NK-92 treated with Interleukin-12 subunit alpha and Interleukin-12 subunit beta, amount 100 ng/mL, for 24 hours (cell line): ENCODE measurements at places on chromosomes 2 and 18.

GRCh38 chr2:220377482-220378155 is 750.2 kb downstream of the SLC4A3 start:
- DNase-seq: no peak

DNA sequence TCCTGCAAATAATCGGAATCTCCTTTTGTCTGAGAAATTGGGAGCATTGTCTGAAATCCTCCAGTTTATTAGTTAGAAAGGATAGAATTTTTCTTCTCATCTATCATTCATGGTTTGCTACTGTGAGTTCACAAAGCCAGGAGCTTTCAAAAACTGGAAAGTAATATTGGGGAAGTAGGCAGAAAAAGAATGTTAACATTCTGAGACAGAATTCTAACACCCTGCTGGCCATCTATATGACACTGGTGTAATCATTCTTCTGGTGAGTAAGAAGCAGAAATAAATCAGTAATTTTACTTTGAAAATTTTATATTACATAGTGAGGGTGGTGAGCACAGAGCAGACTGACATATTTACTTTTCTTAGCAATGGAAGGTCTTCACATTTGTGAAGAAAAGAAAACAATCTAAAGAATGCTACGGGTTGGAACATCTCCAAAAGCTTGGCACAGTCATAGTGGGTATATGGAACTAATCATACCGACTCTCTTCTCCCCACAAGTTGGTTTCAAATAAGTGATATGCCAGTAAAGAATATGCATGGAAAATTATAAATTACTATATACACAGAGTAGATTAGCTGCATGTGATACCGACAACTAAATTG is 344.9 kb downstream of the LPIN1 start:
- no peak for DNase-seq

- DNase-seq: no peak
Observed at GRCh38 chr2:77469106-77469505, 53.1 kb downstream of the LRRTM4 start.

- no peak for DNase-seq
Observed at GRCh38 chr2:67076239-67076624, 320.9 kb upstream of the ETAA1 start.

DNA sequence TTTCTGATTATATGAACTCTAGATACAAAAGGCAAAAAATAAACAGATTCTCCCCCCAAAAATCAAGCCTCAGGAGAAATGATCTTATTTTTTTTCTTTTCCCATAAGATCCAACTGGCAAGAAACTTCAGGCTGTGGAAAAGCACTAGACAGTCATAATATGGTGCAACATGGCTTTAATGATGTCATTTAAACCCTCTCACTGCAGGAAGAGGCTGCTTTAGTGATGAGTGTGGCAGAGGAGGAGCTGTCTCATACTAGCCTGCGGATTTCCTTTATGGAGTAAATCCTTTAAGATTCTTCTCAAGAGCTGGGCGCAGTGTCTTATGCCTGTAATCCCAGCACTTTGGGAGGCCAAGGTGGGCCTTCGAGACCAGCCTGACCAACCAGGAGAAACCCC is 83.3 kb upstream of the CD28 start:
- DNase-seq: no peak

DNA sequence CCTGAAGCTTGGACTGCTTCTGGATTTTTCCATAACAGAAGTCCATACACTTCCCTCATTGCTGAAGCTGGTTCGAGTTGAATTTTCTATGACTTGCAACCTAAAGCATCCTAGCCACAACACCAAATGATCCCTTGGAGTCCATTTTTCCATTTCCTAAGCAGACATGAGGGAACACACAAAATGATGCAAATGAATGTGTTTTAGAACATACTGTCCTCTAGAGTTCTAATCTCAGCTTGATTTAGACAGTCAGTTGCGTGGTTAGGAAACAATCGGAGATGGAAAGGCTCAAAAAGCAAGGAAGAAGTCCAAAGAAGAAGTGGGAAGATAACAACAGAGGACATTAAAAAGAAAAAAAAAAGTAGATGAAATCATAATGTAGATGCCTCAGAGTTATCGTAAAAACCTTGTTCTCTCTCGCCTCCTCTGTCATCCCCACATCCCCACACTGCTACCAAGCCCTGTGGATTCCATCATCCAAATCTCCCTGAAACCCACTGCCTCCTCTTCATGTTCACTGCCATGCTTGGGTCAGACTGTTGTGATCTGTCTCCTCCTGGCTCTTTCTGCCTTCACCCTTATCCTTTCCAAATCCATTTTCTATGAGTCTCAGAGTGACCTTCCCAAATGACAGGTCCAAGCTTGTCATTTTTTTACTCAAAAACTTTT is 58.4 kb downstream of the TMEM247 start:
- no peak for DNase-seq

DNA sequence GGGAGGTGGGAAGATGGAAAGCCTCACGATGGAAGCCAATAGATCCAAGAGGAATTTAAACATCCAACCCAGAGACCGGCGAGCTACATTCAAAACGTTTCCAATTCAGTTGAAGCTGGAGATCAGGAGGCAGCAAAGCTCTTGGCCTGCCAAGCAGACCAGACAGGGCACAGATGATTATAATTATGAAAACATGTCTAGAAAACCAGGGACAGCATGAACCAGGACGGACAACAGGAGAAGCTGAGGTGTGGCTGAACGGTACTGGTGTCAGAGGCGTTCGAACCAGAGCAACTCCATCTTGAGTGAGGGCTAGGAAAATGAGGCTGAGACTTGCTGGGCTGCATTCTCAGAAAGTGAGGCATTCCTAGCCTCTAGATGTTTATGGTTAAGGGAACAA is 102.2 kb upstream of the CCDC150 start:
- DNase-seq: no peak

DNA sequence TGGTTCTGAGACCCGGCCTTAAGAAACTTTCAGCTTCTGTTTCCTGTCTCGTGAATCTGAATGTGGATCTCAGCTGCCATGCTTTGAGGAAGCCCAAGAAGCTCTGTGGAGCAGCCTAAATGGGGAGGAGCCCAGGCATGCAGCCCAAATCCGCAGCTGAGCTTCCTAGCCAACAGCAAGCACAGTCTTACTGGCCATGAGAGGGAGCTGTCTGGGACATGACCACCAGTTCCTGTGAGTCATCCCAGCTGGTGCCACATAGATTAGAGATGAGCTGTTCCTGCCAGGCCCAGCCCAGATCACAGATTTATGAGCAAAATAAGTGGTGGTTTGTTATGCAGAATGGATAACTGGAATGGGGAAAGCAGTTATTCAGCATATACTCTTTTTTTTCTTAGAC is 224.4 kb upstream of the APCDD1 start:
- DNase-seq: no peak

GRCh38 chr2:240624950-240625621 is at the start of gene GPR35:
Gene GPR35 (plus strand): TSS chr2:240625480. CDS start chr2:240629953, 4,473 bp downstream.
- DNase-seq: no peak

- DNase-seq: no peak
Observed at GRCh38 chr2:122535960-122536505, 780.6 kb downstream of the TSN start.

DNA sequence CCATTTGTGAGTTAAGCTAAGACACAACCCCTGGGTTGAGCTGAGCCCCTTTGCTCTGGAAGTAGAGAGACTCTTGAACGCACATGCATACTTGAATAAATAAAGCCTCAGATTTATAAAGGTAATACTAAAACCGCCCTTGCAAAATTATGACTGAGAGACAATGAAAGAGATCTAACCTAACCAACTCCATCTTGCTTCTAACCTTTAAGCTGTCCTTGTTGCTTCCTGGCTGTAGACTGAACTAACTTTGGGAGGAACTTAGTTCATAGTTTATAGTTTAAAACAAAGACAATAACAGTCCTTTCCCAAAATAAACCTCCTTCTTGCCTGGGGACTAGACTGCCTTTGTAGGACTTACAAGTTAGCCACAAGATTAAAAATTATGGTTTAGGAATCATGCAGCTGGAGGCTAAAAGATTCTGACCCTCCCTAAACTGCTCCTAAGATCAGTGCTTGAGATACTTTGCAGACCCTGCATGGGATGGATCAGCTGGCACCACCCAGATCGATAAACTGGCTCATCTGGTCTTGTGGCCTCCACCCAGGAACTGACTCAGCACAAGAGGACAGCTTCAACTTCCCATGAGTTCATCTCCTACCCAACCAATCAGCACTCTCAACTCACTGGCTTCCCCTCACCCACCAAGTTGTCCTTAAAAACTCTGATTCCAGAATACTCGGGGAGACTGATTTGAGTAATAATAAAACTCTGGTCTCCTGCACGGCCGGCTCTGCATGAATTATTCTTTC is 240.2 kb upstream of the SLC14A2 start:
- DNase-seq: no peak

DNA sequence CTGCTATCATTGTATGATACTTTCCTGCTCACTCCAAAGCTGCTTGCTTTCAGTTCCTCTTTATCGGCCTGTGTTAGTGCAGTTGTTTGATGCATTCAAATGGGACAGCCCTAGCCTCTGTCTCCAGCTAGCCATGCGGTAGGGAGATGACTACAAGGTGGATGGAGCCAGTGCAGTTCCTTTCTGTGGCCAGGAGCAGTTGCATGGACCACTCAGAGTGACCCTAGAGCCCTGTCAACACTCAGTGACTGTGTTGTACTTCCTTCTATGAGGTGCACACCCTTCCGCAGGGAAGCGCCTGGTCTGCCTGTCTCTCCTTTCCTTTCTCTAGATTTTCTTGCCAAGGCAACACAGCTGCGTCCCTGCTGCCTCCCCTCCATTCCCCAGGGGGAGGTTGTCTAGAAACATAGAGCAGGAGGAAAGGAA is 33.8 kb downstream of the KCNS3 start:
- DNase-seq: no peak

DNA sequence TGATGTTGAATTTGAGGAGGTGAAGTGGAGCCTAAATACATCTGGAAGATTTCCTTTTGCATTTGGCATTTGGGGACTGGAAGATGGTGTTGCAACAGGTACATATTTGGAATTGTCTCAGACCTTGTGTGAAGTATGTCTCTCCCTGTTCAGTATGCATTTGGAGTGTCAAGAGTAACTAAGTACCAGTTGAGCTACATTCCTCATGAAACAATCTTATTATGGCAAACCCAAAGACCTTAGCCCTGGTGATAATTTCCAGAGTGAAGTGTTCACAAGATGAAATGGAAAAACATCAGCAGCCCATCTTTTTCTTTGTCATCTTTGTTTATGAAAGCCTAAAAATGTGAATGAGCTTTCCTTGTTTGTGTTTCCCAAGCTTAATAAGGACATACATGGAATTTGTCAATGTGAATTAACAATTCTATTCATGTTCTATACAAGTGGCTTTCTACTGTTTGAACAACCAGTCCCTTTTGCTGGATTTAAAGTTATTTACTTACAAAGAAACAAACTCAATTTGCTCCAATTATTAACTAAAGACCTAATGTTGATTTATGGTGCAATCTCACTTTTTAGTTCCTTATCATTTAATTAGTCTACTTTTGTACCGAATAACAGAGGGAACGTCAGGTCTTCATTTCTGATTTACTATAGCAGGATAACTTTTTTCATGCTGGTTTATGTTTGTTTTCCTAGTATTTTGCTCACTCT is 42.1 kb upstream of the PPP1R1C start:
- DNase-seq: no peak

DNA sequence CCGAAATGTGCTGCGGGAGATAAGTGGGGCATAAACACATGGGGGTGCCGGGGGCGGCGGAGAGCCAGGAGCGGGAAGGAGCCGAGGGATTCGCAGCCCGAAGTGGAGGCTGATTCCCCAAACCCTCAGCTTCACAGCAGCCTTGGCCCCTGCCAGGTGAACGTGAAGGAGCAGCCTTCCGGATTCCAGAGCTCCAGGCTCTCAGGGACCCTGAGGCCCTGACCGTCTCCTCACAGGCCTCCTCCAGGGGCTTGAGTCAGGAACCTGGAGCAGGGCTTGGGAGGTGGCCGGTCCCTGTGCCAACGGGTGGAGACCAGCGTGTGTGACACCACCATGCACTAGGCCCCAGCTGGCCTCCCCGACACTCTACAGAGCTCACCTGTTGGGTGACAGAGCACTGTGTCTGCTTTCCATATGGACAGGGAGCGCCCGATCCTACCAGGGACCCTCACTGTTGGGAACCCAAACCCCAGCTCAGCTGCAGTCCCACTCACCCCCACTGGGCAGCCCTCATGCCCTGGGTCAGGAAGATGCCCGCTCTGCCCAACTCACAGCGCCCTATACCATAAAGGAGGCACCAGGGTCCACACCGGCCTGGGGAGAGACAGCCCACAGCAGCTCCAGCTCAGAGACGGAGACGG is 117.6 kb upstream of the OTOS start:
- no peak for DNase-seq

GRCh38 chr2:14700753-14701152 is 68.2 kb downstream of the LRATD1 start:
- DNase-seq: no peak

DNA sequence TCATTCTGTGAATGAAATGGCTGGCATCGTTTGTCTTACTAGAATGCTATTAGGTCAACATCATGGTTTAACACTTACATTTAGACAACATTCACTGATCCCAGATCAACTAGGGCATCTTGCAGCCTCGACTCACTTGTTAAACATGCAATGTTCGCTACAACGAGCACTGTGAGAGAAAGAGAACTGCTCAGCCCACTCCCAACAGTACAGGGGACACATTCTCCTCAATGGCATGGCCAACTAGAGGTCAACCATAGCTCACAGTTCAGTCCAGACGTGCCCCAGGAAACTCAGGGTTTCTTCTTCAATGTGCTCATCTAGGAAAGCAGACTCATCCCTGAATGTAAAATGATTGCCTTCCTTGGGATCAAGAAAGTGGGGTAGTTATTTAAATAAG is 5.9 kb downstream of the WIPF1 start:
- no peak for DNase-seq

GRCh38 chr2:171432969-171433762 is 624 bp downstream of the METTL8 start:
- no peak for DNase-seq

DNA sequence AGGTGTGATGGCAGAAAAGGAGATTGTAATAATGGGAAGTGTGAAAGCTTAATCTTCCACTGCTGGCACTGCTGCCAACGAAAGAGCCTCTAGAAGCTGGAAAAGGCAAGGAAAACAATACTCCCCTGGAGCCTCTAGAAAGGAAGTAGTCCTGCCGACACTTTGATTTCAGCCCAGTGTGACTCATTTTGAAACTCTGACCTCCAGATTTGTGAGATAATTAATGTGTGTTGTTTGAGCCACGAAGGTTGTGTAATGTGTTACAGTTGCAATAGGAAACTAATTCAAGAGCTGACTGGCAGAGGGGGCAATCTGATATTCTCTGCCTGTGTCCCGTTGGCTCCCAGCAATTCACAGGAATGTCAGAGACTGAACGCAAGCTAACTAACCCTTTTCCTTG is 219.2 kb upstream of the UBE2E3 start:
- no peak for DNase-seq

DNA sequence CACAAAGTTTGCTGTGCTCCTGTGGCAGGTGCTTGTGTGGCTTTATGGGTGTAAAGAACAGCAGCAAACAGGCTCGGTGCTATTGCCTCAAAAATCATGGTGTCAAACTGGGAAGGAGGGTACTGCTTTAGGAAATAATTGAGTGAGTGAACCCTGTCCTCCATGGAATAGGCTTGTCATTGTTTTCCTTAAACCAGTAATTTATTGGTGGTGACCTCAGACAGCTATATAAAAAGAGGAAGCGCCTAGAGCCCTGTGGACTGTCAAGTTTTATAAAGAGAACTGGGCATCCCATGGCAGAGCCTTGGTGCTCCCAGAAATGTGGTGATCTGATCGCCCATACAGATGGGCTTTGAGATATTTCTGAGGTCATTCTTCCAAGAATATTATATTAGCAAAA is 4.7 kb upstream of the CXCR4 start:
- no peak for DNase-seq

GRCh38 chr2:109210431-109211200 is 81.6 kb downstream of the SH3RF3 start:
- DNase-seq: peak; percentile 18

- DNase-seq: no peak
Observed at GRCh38 chr2:54680397-54681041, 42.9 kb upstream of the EML6 start.

GRCh38 chr2:42028571-42029148 is 19.2 kb upstream of the PKDCC start:
- peak; percentile 15 for DNase-seq
